ENCODE measurements at places on chromosomes 6 and 20. TPM values are rescaled to one million over a fixed set of nuclear protein-coding genes. Genes with fewer than 3 reads are reported as not detected.
A peak's percentile ranks its signal among the peaks of the same experiment; 100 is the strongest.

KCNK17 gene
- not detected for total RNA-seq

SLC22A3 gene
- total RNA-seq: 0.05 TPM

WASF1 gene
- total RNA-seq: 7.7 TPM

SLC44A4 gene
- 0.56 TPM for total RNA-seq

GINS1 gene
- total RNA-seq: 33.8 TPM

DNA sequence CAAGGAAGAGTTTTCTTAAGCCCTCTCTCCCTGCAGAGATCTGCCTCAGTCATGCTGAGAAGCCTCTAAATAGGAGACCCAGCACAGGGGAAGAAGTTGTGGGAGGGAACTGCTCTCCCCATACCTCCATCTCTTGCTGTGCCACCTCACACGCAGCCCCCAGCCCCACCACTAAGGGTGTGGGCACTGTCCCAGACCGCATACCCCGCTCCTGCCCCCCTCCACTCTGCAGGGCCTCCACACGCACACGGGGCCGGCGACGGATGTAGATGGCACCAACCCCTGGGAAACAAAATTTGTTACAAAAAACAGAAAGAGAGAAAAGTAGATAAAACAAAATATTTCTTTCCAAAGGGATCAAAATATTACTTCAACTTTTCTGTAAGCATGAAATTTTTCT, 10.2 kb upstream of the CPNE1 start:
- H3K36me3 ChIP-seq: no peaks in the 10 kb centered on the region
- no peaks in the 10 kb centered on the region for H3K27me3 ChIP-seq
- H3K27ac ChIP-seq: no peak overlapping the region
- H3K4me1 ChIP-seq: no peaks in the 10 kb centered on the region
- H3K4me3 ChIP-seq: no peak overlapping the region
- DNase-seq: no peak

GRCh38 chr20:21562656-21563055, 48.8 kb upstream of the NKX2-2 start:
- no peak overlapping the region for H3K27ac ChIP-seq
- H3K36me3 ChIP-seq: no peaks in the 10 kb centered on the region
- H3K27me3 ChIP-seq: no peaks in the 10 kb centered on the region
- no peak for DNase-seq
- peaks cover 4% of the 10 kb centered on the region for H3K4me1 ChIP-seq
- no peak overlapping the region for H3K4me3 ChIP-seq

GRCh38 chr6:84669945-84670344, 94.5 kb downstream of the TBX18 start:
- H3K36me3 ChIP-seq: no peaks in the 10 kb centered on the region
- DNase-seq: no peak
- H3K4me1 ChIP-seq: no peaks in the 10 kb centered on the region
- H3K4me3 ChIP-seq: no peak overlapping the region

DNA sequence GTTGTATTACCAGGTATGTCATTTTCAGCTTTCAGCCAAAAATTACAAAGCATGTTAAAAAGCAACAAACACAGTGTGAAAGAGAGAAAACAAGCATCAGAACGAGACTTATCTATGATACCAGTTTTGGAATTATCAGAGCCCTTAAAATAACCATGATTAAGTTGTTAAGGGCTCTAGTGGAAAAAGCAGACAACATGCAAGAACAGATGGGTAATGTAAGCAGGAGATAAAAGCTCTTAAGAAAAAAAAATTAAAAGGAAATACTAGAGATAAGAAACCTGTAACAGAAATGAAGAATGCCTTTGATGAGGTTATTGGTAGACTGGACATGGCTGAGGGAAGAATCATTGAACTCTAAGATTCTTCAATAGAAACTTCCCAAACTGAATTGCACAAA, 127.5 kb upstream of the SCGN start:
- no peaks in the 10 kb centered on the region for H3K4me1 ChIP-seq
- H3K27ac ChIP-seq: no peak overlapping the region
- DNase-seq: no peak
- no peak overlapping the region for H3K4me3 ChIP-seq

DNA sequence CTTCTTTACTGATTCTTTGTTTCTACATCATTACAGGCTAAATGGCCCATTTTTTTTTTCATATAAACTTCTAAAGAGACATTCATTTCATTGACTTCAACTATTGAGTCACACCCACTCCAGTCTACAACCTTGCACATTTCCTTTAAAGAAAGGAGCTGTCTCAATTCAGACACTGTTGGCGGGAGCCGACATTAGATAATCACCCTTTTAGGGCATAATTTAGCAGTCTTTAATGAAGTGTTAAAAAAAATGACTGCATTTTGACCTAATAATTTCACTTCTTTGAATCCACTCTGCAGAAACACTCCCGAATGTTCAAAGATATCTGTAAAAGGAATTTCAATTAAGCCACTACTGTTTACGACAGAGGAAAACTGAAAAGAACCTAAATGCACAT, 1.5 kb downstream of the EPM2A start:
- no peak overlapping the region for H3K27ac ChIP-seq
- peak overlapping the region; percentile 95 for H3K4me3 ChIP-seq
- H3K4me1 ChIP-seq: no peaks in the 10 kb centered on the region

GRCh38 chr6:41657131-41658094, 19.1 kb downstream of the MDFI start:
- H3K27me3 ChIP-seq: peaks cover 5% of the 10 kb centered on the region
- H3K36me3 ChIP-seq: no peaks in the 10 kb centered on the region
- H3K4me3 ChIP-seq: no peak overlapping the region
- no peaks in the 10 kb centered on the region for H3K4me1 ChIP-seq

GRCh38 chr6:103183831-103184411, 1675.8 kb downstream of the HACE1 start:
- no peaks in the 10 kb centered on the region for H3K4me1 ChIP-seq
- no peak overlapping the region for H3K4me3 ChIP-seq
- no peaks in the 10 kb centered on the region for H3K27me3 ChIP-seq
- no peaks in the 10 kb centered on the region for H3K36me3 ChIP-seq
- H3K27ac ChIP-seq: no peak overlapping the region

DNA sequence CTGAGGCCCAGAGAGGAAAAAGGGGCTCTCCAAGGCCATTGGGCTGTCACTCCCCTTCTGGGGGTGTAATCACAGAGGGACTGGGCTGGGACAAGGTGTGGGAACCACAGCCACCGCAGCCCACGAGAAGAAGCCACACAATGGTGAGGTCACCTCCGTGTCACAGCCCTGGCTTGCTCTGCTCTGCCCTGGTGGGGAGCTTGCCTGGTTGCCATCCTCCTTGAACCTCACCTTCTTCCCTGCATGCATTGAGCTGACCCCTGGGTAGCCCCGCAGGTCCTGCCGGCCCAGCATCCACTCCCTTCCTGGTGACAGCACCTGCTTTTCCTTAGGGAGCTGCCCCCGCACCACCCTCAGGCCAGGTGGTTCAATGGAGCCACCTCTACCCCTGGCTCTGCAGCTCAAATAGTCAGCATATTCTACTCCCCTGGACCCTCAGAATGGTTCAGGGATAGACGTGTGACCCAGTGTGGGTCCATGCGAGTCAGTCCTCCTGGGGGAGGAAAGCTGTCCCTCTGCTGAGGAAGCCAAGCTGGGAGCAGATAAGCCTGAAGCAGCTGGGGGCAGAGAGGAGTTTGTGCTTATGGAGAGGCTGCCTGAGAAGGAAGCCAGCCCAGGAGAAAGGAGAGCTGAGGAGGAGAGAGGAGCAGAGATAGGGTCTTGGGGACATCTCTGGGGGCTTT, 21.3 kb downstream of the RBM38 start:
- no peaks in the 10 kb centered on the region for H3K27me3 ChIP-seq
- no peak overlapping the region for H3K27ac ChIP-seq
- H3K36me3 ChIP-seq: peaks cover 19% of the 10 kb centered on the region
- H3K4me3 ChIP-seq: no peak overlapping the region
- DNase-seq: no peak
- no peaks in the 10 kb centered on the region for H3K4me1 ChIP-seq

DNA sequence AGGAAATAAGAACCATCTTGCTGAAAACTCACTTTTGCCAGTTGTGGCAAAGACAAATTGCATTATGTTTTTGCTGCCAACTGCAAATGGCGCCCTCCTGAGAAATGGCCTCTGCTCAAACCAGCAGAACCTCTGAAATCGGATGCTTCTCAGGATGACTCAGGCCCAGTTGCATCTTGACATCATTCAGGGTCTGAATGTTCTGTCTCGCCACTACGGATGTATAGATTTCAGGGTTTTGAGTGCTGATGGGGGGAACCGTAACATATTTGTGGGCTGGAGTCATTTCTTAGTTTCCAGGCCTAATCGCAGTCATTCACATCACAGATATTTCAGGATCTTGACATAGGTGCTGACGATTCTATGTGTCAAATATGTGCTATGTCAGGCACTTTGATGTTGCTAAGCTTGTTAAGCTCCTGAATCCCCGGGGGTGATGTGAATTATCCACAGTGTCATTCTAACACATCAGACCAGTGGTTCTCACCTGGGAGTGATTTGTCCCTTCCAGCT, 207.1 kb downstream of the NFATC2 start:
- no peak overlapping the region for H3K27ac ChIP-seq
- H3K4me3 ChIP-seq: no peak overlapping the region
- peaks cover 4% of the 10 kb centered on the region for H3K4me1 ChIP-seq

DNA sequence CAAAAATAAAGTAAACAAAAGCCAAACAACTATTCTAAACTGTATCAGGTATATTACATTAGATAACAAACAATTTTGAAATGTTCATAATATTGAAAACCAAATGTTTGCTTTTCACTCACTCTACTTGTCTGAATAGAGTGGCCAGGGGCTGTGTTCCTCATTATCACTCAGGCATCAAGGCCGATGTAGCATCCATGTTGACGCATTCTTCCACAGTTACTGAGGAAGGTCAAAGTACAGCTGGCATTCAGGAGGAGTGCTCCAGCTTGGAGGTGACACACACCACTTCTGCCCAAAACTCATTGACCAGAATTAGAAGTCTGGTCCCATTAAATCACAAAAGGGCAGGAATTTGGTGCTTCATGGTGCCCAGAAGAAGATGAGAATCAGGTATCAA, 137.6 kb upstream of the MANEA start:
- H3K36me3 ChIP-seq: no peaks in the 10 kb centered on the region
- DNase-seq: no peak
- no peak overlapping the region for H3K27ac ChIP-seq
- no peak overlapping the region for H3K4me3 ChIP-seq
- no peaks in the 10 kb centered on the region for H3K4me1 ChIP-seq

GRCh38 chr6:23316931-23317330, 747.6 kb downstream of the HDGFL1 start:
- no peaks in the 10 kb centered on the region for H3K27me3 ChIP-seq
- no peaks in the 10 kb centered on the region for H3K4me1 ChIP-seq
- H3K27ac ChIP-seq: no peak overlapping the region

GRCh38 chr20:33666293-33667244, at the start of gene ACTL10:
TSS of gene ACTL10 (plus strand) at chr20:33666943. CDS start at chr20:33667498, 555 bp downstream.
- peak within 1 kb of the TSS; percentile 75 for H3K4me3 ChIP-seq
- H3K4me1 ChIP-seq: peaks cover 29% of the 10 kb centered on the region
- peak within 1 kb of the TSS; percentile 65 for H3K27ac ChIP-seq
- peak; percentile 91 for DNase-seq
- H3K27me3 ChIP-seq: no peaks in the 10 kb centered on the region

DNA sequence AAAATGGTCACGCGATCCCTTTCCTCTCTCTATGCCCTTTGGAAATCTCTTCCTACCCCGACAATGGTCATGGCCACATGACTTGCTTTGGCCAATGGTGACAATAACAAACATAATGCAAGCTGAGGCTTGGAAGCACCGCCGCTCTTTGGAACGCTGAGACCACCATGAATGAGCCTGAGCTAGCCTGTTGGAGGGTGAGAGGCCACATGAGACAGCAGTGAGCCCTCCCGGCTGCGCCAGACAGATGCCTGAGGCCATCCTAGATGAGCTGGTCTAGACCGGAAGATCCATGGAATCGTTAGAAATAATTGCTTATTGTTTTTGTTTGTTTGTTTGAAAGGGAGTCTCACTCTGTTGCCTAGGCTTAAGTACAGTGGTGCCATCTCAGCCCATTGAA, 64.2 kb downstream of the STK35 start:
- H3K27ac ChIP-seq: no peak overlapping the region
- no peaks in the 10 kb centered on the region for H3K27me3 ChIP-seq
- H3K36me3 ChIP-seq: no peaks in the 10 kb centered on the region
- H3K4me1 ChIP-seq: no peaks in the 10 kb centered on the region
- H3K4me3 ChIP-seq: no peak overlapping the region
- no peak for DNase-seq

- H3K27me3 ChIP-seq: no peaks in the 10 kb centered on the region
- H3K4me1 ChIP-seq: no peaks in the 10 kb centered on the region
- DNase-seq: no peak
- H3K4me3 ChIP-seq: no peak overlapping the region
- no peaks in the 10 kb centered on the region for H3K36me3 ChIP-seq
These were observed 168.1 kb downstream of the GRM4 start for GRCh38 chr6:33977606-33978411.

DNA sequence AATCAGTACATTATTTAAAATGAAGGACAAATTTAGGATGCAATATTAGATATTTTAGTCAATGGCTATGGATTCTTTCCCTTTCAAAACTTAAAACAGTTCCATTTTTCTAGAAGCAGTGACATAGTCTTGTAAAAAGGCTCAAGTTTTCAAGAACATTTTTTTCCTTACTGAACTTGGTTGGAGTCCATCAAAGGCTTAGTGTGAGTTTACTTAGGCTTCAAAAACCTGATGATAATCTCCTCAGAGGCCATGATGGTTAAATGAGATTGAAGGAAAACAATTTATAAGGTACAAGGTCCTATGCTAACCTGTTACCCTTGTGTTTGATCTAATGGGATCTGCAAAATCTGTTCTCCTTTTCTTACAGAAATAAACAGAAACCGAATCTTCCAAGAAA, 531.8 kb downstream of the UTRN start:
- no peaks in the 10 kb centered on the region for H3K4me1 ChIP-seq
- H3K27me3 ChIP-seq: no peaks in the 10 kb centered on the region
- no peak overlapping the region for H3K27ac ChIP-seq
- H3K4me3 ChIP-seq: no peak overlapping the region
- no peak for DNase-seq

Data from GM12878 (cell line).